ENCODE measurements at places on chromosomes 16 and 17. TPM values are rescaled to one million over a fixed set of nuclear protein-coding genes. Genes with fewer than 3 reads are reported as not detected.

Gene TSPAN10
- 1.9 TPM for total RNA-seq

Gene TBC1D3H
- not detected for total RNA-seq

Gene CD7
- not detected for total RNA-seq

Gene CES4A
- 0.98 TPM for total RNA-seq

Gene DPEP3
- not detected for total RNA-seq

Gene GGT6
- total RNA-seq, result not detected

Gene PPM1E
- 0.51 TPM for total RNA-seq

Gene CARD14
- total RNA-seq, result 0.13 TPM

Gene SLC6A4
- under 0.01 TPM for total RNA-seq

Gene PDE6G
- 0.65 TPM for total RNA-seq

Gene SLC4A1
- total RNA-seq, result not detected

Gene CES1
- total RNA-seq, result 0.16 TPM

Gene PHAF1
- total RNA-seq, result 12.4 TPM

Gene CDT1
- total RNA-seq, result 63.6 TPM

Gene MBTPS1
- total RNA-seq, result 61.9 TPM

Gene NTN1
- 0.89 TPM for total RNA-seq

Gene TBKBP1
- total RNA-seq, result 8.9 TPM

Gene SRSF1
- 88.7 TPM for total RNA-seq

Gene ACSM5
- total RNA-seq, result 1.3 TPM

Gene TPSAB1
- not detected for total RNA-seq

Gene PRDM7
- not detected for total RNA-seq

Gene KRTAP1-1
- not detected for total RNA-seq

Gene EFCAB5
- not detected for total RNA-seq

Gene CDR2
- 25.1 TPM for total RNA-seq

Gene GH1
- not detected for total RNA-seq

Gene KRT36
- total RNA-seq, result not detected

Gene RFFL
- 29.8 TPM for total RNA-seq

Gene CBFA2T3
- not detected for total RNA-seq

Gene HELZ
- total RNA-seq, result 11.9 TPM

Gene MARVELD3
- total RNA-seq, result 0.63 TPM

Gene GPR179
- not detected for total RNA-seq

Gene TBC1D26
- under 0.01 TPM for total RNA-seq

Gene PDILT
- not detected for total RNA-seq

Gene HEATR3
- 12.5 TPM for total RNA-seq

Data from mesangial cell (primary cell).